ENCODE measurements at places on chromosomes 11 and 22.

- no peak for DNase-seq
Measured at GRCh38 chr11:76613901-76614300, 56.6 kb downstream of the LRRC32 start.

- DNase-seq, result no peak
Measured at GRCh38 chr11:127653076-127653475, 652.5 kb upstream of the KIRREL3 start.

GRCh38 chr11:7671347-7672215 is 1.7 kb downstream of the CYB5R2 start:
- DNase-seq, result no peak

- no peak for DNase-seq
Measured at GRCh38 chr11:64051297-64051696, 15.6 kb downstream of the FLRT1 start.

DNA sequence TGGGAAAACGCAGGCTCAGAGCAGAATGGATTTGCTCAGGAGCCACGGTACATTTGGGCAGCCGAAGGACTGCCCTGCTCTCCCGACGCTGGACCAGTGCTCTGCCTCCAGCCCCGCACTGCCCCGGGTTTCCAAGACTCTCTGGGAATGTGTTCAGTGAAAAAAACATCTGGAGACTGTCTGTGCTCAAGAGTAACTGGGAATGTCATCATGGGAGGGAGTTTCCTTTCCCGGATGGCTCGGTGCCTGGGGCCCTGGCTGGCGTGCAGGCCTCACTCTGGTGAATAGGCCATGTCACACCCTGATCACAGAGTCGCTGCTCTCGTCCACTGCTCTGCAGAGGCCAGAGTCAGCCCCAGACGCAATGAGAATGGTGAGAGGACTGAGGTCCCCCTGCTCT is 9.8 kb upstream of the APOL6 start:
- no peak for DNase-seq

- DNase-seq, result no peak
Measured at GRCh38 chr11:26418386-26418912, 86.5 kb downstream of the ANO3 start.

- DNase-seq, result peak; percentile 12
Measured at GRCh38 chr11:8328848-8329330, 65.2 kb upstream of the LMO1 start.

- DNase-seq, result no peak
Measured at GRCh38 chr11:35257281-35257680, 118.3 kb downstream of the CD44 start.

GRCh38 chr11:46461461-46461927 is 69.9 kb upstream of the CHRM4 start:
- no peak for DNase-seq

DNA sequence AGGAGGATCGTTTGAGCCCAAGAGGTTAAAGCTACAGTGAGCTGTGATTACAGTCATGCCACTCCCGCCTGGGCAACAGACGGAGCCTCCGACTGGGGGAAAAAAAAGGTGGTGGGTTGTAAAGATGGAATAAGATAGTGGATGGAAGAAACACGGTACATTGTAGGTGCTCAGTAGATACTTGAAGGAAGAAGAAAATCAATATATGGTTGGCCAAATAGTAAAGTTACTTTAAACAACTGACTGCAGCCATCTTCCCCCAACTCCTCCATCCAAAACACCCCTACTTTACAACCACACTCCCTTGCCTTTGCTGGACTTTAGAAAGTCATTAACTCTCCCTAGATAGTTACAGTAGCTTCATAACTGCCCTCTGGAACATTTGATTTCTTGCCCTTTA is 2.5 kb upstream of the NUP98 start:
- no peak for DNase-seq

DNA sequence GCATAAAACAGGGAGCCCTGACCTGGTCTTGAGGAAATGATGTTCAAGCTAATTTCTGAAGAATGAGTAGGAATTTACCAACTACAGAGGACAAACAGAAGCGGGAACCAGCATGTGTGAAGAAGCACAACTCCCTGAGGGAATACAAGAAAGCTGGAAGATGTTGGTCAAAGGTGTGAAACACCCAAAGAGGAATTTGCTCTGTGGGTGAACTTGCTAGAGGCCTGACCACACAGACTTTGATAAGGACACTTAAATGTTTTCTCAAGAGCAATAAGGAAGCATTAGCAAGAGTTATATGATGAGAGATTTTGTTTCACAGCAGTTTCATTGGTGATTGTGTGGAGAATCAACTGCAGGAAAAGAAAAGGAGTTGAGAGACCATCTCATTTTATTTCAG is 17.6 kb downstream of the SLC5A12 start:
- DNase-seq, result no peak

- DNase-seq, result no peak
Measured at GRCh38 chr11:8331767-8332166, 68.1 kb upstream of the LMO1 start.

DNA sequence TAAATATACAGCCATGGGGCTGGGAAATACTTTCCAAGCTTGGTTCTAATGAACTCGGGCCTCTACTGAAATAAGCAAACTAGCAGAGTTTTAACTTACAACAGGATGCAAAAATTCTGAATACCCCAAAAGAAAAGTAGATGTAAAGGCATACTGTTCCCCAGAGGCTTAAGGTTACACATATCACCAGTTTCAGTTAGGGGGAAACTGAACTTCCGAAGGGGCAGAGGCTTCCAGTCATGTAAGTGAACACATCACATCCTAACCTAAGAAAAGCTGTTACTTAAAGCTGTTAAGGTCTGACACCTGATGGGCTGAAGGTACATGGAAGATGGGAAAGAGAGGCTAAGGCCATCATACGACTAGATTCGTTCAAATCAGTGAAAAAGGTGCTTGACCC is 2.3 kb downstream of the GAB2 start:
- DNase-seq, result no peak

- no peak for DNase-seq
Measured at GRCh38 chr11:57438345-57439285, 11.7 kb upstream of the SLC43A3 start.

DNA sequence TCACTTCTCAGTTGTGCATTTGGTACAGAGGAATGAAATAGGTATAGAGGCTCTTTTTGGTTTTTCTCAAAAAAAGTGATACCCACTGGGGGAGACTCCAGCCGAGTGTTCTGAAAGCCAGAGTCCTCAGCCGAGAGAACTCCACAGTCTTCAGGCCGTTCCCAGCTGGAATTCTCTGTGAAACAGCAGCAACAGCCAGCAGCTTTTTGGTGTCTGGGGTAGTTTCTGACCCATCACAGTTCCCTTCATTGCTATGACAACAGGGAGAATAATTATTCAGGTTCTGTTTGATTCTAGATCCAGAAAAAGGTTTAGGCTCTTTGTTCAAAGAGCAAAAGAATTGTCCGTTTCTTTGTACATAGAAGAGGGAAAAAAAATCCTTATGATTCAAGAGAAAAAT is 84.6 kb downstream of the C22orf31 start:
- DNase-seq, result no peak

DNA sequence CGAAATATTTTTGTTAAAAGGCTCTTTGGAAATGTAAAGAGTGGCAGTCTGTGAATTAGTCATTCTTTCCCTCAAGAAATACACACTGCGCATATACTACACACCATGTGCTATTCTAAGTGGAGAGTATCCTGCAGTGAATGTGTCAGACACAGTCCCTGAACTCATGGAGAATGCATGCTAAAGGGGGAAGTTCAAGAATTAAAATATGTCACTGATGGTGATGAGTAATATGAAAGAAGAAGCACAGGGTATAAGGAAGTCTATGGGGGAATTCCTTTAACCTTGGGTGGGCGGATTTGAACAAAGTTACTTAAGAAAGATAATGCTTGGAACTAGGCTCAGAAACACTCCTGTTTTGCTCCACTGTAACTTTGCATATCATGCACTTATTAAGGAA is 153.0 kb downstream of the LRRC4C start:
- no peak for DNase-seq

- DNase-seq, result no peak
Measured at GRCh38 chr11:126815111-126815510, 185.5 kb downstream of the KIRREL3 start.

GRCh38 chr11:21492931-21493330 is 700.0 kb upstream of the ANO5 start:
- DNase-seq, result no peak

DNA sequence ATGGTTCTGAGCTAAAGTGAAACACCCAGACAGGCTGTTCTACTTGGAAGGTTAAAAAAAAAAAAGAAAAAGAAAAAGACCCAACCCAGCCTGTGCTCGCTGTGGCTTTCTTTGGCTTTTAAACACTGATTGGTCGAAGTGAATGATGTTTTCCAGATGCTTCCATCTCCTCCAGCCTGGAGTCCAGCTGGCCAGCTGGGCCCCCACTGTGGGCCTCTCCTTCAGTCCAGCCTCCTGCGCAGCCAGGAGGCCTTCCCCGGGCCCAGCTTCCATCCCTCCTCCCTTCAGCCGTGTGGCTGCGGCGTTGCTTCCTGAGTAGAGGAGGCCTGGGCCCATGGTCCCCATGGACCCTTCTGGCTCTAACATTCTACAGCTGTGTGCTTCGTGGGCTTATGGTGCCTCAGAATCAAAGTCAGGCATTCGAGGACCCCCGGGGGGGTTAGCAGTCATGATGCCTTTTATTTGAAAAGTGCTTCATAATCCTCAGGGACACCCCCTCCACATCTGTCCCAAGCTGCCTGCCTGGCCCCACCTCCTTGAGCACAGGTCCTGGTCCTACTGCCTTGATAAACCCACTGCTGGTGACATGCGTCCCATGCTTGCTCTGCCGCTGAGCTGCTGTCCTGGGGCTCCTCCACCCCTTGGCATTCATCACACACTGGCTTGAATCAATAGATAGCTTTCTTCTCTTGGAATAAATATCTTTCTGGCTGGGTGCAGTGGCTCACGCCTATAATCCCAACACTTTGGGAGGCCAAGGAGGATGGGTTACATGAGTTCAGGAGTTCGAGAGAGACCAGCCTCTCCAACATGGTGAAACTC is 42.2 kb upstream of the FBLN1 start:
- DNase-seq, result no peak

- no peak for DNase-seq
Measured at GRCh38 chr11:88326099-88326498, 11.4 kb downstream of the CTSC start.

- no peak for DNase-seq
Measured at GRCh38 chr11:69445131-69445470, 36.4 kb upstream of the LINC01488 start.

DNA sequence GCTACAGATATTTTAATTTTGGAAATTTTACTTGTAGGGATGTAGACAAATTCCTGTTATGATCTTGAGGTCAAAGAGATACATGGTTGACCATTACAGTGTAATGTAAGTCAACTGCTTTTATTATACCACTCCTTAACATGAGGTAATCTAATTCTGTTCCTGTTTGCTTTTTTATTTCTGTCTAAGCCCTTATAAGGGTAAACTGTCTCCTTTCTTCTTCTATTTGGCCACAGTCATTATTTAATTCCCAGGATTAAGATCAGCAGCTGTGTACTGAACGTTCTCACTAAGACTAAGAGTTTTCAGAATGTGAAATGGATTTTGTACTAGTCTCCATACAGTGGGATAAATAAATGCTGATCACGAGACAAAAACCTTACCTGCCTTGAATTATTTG is 32.8 kb downstream of the C2CD3 start:
- no peak for DNase-seq

GRCh38 chr11:100612766-100613165 is 74.3 kb upstream of the ARHGAP42 start:
- no peak for DNase-seq

- no peak for DNase-seq
Measured at GRCh38 chr11:118921929-118922744, 3.6 kb downstream of the BCL9L start.

DNA sequence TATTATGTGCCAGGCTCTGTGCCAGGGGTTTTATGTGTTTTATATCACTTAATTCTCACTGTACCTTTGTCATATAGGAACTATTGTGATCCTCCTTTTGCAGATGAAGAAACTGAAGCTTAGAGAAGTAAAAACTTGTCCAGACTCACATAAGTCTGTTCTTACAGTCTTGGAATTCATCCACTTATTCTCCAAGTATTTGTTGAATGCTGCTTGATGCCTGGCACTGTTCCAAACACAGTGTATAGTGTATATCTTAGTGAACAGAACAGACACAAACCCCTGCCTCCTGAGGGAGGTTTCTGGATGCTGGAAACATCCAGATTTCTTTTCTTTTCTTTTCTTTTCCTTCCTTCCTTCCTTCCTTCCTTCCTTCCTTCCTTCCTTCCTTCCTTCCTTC is 29.0 kb upstream of the FGF3 start:
- no peak for DNase-seq

- no peak for DNase-seq
Measured at GRCh38 chr11:61968758-61969390, 1.4 kb upstream of the FTH1 start.

- no peak for DNase-seq
Measured at GRCh38 chr11:115939104-115939730, 435.0 kb upstream of the CADM1 start.

DNA sequence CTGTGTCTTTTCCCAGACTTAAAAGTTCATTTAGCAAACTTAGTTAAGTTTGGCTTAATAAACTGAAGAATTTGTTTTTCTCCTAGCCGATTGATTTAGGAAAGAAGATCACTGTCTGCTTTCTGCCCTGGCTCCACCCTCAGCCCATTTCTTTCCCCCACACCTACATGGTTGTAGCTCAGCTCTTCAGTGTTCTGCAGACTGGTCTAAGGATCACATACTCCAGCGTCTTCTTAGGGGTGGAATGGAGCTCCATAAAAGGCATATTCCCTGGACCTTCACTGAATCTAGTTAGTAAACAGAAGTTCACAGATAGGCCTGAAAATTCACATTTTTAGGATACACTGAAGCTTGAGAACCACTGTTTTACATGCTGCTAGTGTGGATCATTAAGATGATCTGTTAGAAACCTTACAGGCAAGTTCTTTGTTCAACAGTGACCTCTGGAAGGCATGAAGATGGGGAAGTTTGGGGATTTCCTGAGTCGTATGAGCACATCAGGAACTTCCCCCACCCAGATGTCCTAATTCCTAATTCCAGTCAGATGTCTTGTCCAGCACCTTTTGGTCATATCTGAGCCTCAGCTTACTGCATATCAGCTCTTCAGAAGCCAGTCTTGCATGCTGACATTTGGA is 16.8 kb downstream of the PIWIL4 start:
- DNase-seq, result no peak

GRCh38 chr22:38029370-38029769 is 27.8 kb upstream of the PICK1 start:
- no peak for DNase-seq

DNA sequence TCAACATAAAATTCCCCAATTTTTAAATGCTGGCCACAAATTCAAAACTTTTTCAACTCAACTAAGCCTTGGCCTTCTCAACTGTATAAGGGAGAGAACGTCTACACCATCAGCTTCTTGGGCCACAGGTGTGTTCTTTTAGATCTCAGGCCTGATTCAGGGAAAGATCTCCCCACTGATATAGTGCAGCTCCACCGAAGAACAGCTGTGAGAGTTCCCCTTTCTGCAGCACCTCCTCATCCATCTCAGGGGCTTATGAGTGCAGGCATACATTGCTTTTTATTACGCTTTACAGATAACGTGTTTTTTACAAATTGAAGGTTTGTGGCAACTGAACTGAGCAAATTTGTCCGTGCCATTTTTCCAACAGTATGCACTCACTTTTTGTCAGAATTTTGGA is 8.0 kb upstream of the CD82 start:
- DNase-seq, result no peak
